ENCODE measurements at places on chromosomes 2 and 18. TPM values are rescaled to one million over a fixed set of nuclear protein-coding genes. Genes with fewer than 3 reads are reported as not detected.

DNA sequence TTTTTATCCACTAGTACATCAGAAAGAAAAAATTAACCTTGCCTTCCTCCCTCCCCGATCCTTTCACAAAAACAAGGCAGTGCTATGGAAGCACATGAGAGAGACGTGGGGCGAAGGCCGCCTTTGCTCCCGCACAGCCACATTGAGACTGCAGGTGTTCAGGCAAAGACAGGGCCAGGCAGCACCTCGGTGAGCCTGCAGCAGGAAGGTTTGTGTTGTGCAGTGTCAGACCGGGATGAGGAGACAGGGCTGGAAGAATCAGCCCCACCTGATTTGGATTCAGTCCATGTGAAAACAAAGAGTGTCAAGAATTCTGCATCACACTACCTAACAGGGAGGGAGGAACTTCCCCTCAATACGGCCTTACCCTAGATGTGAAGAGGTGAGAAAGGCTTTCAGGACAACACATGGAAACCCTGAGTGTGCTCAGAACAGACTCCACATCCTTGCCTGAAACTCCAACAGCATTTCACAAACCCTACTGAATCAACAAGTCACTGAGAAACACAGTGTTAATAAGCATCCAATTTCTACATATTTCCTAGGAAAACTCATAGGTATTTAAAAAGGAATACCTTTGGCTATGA, 59.6 kb downstream of the HDAC4 start:
- no peak for DNase-seq
- no peak overlapping the region for H3K27ac ChIP-seq

Gene TTL
- total RNA-seq, result 68.4 TPM

- peaks cover 12% of the 10 kb centered on the region for H3K27me3 ChIP-seq
- no peaks in the 10 kb centered on the region for H3K4me1 ChIP-seq
- H3K36me3 ChIP-seq, result no peaks in the 10 kb centered on the region
Measured at GRCh38 chr18:79384834-79385233, 10.9 kb upstream of the NFATC1 start.

DNA sequence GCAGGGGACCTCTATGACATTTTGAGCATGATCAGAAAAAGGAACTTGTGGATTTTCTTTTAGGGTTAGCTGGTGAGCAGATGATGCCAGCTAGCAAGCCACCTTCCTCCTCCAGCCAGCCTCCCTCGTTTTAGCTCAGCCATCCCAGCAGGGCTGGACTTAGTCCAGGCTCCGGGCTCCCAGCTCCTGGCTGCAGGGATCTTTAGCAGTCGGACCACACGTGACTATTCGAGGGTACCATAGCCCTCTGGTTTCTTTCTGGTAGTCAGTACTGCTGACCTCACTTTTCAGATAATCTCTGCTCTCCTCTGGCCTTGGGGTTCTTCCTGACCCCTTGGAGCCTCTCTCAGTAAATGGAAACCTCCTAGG, 31.8 kb downstream of the NCK2 start:
- no peak overlapping the region for H3K4me3 ChIP-seq
- H3K27ac ChIP-seq, result no peak overlapping the region
- no peak for DNase-seq
- no peaks in the 10 kb centered on the region for H3K27me3 ChIP-seq
- H3K4me1 ChIP-seq, result no peaks in the 10 kb centered on the region

Gene DTNA
- 14.5 TPM for total RNA-seq

Gene ACMSD
- not detected for total RNA-seq

Gene CDK15
- total RNA-seq, result 1.3 TPM

GRCh38 chr2:61266632-61267505, 104.9 kb downstream of the C2orf74 start:
- no peak overlapping the region for H3K27ac ChIP-seq
- no peaks in the 10 kb centered on the region for H3K27me3 ChIP-seq
- DNase-seq, result no peak
- no peak overlapping the region for H3K4me3 ChIP-seq

DNA sequence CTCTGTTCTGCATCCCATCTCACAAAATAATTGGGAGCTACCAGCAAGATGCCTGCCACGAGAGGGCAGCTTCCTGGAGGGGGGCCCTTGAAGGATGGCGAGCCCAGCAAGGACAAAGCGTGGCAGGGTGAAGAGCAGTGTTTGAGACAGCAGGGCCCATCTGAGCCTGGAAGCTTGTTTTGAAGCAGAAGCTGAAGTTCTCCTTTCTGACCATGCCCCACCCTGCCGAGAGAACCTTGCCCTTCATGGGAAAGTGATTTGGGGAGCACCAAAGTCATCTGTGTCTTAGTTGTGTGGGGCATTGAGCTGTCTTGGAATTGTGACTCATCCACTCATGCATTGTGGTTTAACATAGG, 216.3 kb downstream of the BCL11A start:
- H3K4me3 ChIP-seq, result no peak overlapping the region
- H3K27ac ChIP-seq, result no peak overlapping the region
- H3K4me1 ChIP-seq, result no peaks in the 10 kb centered on the region
- H3K27me3 ChIP-seq, result no peaks in the 10 kb centered on the region

Gene CRYGC
- not detected for total RNA-seq

GRCh38 chr18:58362027-58362575, 266.8 kb downstream of the ALPK2 start:
- peak; percentile 98 for DNase-seq
- peak overlapping the region; percentile 98 for H3K27ac ChIP-seq
- peaks cover 45% of the 10 kb centered on the region for H3K4me1 ChIP-seq
- H3K27me3 ChIP-seq, result no peaks in the 10 kb centered on the region

DNA sequence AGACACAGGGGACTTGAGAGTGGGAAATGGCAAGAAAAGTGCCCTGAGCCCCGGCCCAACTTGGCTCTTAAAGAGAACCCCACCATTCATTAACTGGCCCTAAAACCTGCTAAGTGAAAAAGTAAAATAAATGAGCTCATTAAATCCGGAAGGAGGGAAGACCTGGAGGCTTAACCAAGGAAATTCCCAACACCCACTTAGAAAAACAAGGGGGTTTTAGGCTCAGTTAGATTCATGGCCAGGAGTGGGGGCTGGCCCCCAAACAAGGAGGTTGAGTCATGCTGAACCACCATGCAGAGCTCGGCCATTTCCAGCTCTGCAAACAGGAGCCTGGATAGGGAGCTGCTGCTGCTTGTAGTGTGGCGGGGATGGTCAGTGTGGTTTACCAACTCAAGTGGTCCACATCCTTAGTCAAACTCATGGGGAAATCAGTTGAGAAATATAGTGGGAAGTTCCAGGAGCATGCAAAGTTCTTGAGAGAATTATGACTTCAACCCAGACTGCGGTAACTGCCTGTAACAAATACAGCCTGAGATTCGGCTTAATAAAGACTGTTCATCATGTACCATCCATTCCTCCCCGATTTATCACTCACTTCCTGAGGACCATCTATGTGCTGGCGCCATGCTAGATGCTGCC, 39.7 kb upstream of the MRPL19 start:
- no peaks in the 10 kb centered on the region for H3K27me3 ChIP-seq
- H3K4me1 ChIP-seq, result peaks cover 68% of the 10 kb centered on the region
- H3K36me3 ChIP-seq, result no peaks in the 10 kb centered on the region
- peak; percentile 62 for DNase-seq
- peak overlapping the region; percentile 98 for H3K27ac ChIP-seq
- peak overlapping the region; percentile 32 for H3K4me3 ChIP-seq

GRCh38 chr2:46921676-46922448, 6.3 kb upstream of the MCFD2 start:
- H3K4me1 ChIP-seq, result 0 out of 2 replicates have a peak, but pooled peaks cover 7% of the 10 kb centered on the region
- H3K4me3 ChIP-seq, result no peak overlapping the region
- peak; percentile 20 for DNase-seq
- H3K27me3 ChIP-seq, result no peaks in the 10 kb centered on the region
- H3K27ac ChIP-seq, result no peak overlapping the region

DNA sequence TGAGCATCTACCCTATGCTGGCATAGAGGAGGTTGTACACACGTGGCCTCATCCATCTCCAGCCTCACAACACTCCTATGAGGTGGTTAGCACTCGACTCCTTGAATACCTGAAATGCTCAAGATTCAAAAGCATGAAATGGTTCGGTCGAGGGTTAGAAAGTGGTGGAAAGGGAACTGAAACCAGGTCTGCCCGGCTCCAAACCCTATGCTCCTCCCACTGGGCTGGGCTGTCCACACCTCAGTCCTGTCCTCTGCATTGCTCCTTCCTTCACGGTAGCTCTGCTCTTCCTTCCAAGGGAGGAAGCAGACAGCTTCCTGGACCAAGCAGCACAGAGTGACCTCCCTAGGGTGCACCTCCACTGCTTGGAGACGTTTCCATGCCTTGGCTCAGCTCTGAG, 565.2 kb upstream of the ID2 start:
- no peak overlapping the region for H3K4me3 ChIP-seq
- peaks cover 23% of the 10 kb centered on the region for H3K4me1 ChIP-seq
- H3K36me3 ChIP-seq, result no peaks in the 10 kb centered on the region
- no peak for DNase-seq
- H3K27me3 ChIP-seq, result no peaks in the 10 kb centered on the region

- no peak overlapping the region for H3K4me3 ChIP-seq
- DNase-seq, result no peak
- no peaks in the 10 kb centered on the region for H3K27me3 ChIP-seq
- H3K4me1 ChIP-seq, result no peaks in the 10 kb centered on the region
Measured at GRCh38 chr2:14188446-14188845, 444.1 kb upstream of the LRATD1 start.

- DNase-seq, result no peak
- H3K27me3 ChIP-seq, result no peaks in the 10 kb centered on the region
- no peaks in the 10 kb centered on the region for H3K4me1 ChIP-seq
- no peak overlapping the region for H3K4me3 ChIP-seq
Measured at GRCh38 chr2:225425284-225425683, 25.8 kb downstream of the NYAP2 start.

Gene MYOM1
- 0.65 TPM for total RNA-seq

DNA sequence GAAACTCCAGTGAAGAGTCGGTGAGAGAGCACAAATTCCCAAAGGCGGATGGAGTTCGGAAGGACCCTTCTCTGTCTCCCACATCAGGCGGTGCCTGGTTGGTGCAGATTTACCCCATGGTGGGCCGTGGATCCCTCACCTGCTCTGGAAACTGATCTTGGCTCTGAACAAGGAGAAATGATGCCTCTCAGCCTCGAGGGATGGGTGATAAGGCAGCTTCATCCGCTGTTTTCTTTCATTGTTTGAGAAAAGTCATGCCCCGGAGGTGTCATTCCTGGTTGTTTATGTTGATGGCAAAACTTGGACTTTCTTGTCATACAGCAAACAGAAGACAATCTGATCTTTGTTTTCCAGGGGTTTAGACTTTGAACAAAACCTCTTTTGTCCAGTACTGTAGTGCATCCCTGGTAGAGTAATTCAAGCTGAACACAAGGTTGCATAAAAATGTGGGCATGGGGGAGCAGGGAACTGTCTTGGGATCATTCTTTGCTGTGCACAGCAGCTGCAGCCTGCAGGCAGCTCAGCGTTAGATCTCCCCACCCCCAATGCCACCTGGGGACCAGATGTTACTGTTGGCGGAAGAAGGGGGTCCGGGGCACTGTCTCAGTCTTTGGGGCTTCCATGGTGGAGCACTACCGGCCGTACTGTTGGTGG, 81.3 kb downstream of the NFATC1 start:
- H3K4me1 ChIP-seq, result no peaks in the 10 kb centered on the region
- H3K27ac ChIP-seq, result no peak overlapping the region
- no peaks in the 10 kb centered on the region for H3K27me3 ChIP-seq
- no peak overlapping the region for H3K4me3 ChIP-seq
- H3K36me3 ChIP-seq, result no peaks in the 10 kb centered on the region

DNA sequence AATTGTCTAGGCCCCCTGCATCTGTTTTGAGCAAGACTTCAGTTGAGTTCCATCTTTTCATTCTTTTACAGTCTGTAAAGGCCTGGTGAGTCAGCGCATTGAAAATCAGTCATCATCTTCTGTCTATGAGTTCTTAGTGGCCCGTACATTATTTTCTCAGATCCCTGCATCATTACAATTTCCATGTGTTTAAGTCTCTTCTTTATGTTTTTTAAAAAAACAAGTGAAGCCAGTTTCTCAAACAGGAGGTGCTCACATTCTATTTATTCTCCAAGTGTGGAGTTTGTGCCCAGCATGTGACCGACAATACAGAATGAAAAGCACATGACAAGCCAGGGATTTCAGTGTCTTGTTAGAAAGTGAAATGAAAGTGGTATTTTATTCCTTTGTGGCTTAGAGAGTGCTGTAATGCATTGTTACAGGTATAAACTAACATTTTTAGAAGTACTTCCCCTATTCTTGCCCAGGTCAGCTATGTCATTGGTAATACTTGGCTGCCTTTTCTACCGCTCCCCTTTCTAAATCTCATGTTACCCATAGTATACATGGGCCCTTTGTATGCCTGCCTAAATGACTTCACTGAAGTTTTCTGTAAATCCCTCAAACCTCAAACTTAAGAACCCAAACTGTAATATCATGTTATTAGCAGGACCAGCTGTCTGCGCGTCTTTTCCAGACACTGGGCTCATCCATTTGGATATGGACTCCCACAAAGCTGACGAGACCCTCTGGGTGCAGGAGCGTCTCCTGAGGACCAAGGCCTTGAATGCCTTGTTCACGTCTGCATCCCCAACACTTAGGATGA, 67.6 kb downstream of the FEZ2 start:
- peak; percentile 84 for DNase-seq
- H3K4me3 ChIP-seq, result no peak overlapping the region
- peak overlapping the region; percentile 63 for H3K27ac ChIP-seq
- no peaks in the 10 kb centered on the region for H3K27me3 ChIP-seq

DNA sequence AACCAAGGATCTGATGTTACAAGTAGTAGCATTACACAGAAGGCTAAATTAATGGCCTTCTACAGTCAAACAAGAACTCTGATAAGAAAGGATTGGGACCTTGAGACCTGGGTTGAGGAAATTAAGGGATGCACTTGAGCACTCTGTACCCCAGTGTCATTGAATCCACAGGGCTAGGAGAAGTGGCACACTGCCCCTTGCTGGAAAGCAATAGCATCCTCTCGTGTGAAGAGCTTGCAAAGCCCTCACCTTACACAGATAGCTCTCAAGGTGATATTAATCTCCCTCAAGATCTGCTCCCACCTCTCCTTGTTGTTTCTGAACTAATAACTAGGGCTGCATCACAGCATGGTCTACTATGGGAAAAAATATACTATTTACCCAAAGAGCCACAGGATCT, 26.5 kb upstream of the CHST9 start:
- no peaks in the 10 kb centered on the region for H3K36me3 ChIP-seq
- H3K27ac ChIP-seq, result no peak overlapping the region
- no peaks in the 10 kb centered on the region for H3K27me3 ChIP-seq
- H3K4me3 ChIP-seq, result no peak overlapping the region
- H3K4me1 ChIP-seq, result no peaks in the 10 kb centered on the region
- DNase-seq, result no peak

Gene TCF7L1
- total RNA-seq, result 0.65 TPM

DNA sequence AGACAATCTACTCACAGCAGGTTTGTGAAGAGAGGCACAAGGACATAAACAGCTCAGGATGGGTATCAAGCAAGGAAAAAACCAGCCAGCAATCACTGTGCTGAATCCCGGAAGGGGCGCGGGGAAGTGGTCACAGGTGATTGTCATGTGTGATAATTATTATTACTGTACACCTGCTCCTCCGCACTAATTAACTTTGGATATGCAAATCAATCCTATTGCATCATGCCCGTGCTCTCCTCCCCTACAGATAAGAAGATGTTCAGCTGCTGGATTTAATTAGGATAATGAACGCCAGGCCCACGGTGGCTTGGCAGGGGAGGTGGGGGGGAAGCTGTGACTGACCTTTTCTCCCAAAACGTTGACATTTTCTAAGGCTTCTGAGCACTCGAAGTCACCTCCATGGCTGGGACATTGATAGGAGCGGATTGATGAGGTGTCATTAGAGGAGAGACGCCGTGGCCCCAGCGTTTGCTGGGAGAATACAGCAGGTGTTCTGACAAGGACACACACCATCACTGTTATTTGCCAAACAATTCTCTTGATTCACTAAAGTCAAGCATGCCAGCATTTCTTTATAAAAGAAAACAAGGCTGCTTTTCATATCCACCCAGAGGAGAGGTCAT, 160.3 kb upstream of the VRK2 start:
- H3K36me3 ChIP-seq, result no peaks in the 10 kb centered on the region
- H3K27ac ChIP-seq, result no peak overlapping the region
- no peak for DNase-seq

All from GM23248 (cell line).